Muscle of arm (tissue), 14 donors: ENCODE measurements at places on chromosomes 11 and 22. TPM values are rescaled to one million over a fixed set of nuclear protein-coding genes. Genes with fewer than 3 reads are reported as not detected.

Gene LIF
- polyA plus RNA-seq: 1.7 TPM

Gene BCO2
- polyA plus RNA-seq: 10.4 TPM

DNA sequence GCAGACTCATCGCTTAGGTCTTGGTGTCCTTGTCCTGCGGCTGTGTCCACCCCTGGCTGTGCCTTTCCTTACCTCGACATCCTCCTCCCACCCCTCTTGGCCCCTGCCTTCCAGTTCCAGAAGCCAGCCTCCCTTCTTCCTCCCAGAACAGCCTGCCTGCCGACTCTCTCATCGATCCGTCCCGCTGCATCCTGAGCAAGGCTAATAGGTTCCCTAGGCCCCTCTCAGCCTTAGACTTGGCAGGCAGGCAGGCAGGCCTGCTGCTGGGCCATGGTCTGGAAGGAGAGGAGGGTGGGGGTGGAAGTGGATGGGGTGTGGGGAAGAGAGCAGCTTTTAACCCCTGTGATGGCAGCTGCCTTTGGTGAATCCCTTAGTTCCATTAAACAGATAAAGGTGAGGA is 196.7 kb upstream of the TBCEL start:
- DNase-seq: no peak

Gene VWCE
- polyA plus RNA-seq: not detected

GRCh38 chr22:42990131-42990838 is 24.7 kb downstream of the PACSIN2 start:
- DNase-seq: no peak

Gene TTLL8
- not detected for polyA plus RNA-seq

DNA sequence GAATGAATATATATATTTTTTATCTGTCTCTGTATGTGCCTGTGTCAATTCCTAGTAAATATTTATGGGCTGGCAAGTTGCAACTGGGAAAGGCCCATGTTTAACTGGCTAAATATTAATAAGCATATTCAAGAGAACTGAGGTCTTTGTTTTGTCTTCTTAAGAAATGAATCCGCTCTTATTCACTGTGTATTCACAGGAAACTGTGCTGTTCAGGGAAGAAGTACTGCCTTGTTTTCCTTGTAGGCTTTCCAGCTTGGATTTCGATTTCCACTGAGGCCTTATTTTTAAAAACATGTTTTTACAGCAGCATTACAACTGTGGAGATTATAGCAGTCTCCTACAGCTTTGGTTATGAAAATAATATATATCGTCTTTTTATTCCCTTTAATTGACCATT is 64.7 kb downstream of the LDLRAD3 start:
- DNase-seq: no peak

Gene SMCO4
- polyA plus RNA-seq: 19.2 TPM
